Forelimb muscle (tissue), 1 donor: ENCODE measurements at places on chromosomes 12 and 14. TPM values are rescaled to one million over a fixed set of nuclear protein-coding genes. Genes with fewer than 3 reads are reported as not detected.

The FGF23 gene
- polyA plus RNA-seq = 0.19 TPM

The TRPV4 gene
- 0.75 TPM for polyA plus RNA-seq

The IAPP gene
- not detected for polyA plus RNA-seq

The OR6C2 gene
- not detected for polyA plus RNA-seq

The CCDC175 gene
- not detected for polyA plus RNA-seq

The HOXC11 gene
- not detected for polyA plus RNA-seq

The SLC6A13 gene
- 3.1 TPM for polyA plus RNA-seq

The EMP1 gene
- polyA plus RNA-seq = 117 TPM

The RERG gene
- 4.7 TPM for polyA plus RNA-seq

The RTN1 gene
- polyA plus RNA-seq = 1.5 TPM

The SLC25A47 gene
- 0.10 TPM for polyA plus RNA-seq

The C14orf39 gene
- 1.8 TPM for polyA plus RNA-seq

The ARPC3 gene
- 120 TPM for polyA plus RNA-seq

GRCh38 chr12:126950266-126950665, 1316.7 kb upstream of the TMEM132C start:
- no peak for DNase-seq

DNA sequence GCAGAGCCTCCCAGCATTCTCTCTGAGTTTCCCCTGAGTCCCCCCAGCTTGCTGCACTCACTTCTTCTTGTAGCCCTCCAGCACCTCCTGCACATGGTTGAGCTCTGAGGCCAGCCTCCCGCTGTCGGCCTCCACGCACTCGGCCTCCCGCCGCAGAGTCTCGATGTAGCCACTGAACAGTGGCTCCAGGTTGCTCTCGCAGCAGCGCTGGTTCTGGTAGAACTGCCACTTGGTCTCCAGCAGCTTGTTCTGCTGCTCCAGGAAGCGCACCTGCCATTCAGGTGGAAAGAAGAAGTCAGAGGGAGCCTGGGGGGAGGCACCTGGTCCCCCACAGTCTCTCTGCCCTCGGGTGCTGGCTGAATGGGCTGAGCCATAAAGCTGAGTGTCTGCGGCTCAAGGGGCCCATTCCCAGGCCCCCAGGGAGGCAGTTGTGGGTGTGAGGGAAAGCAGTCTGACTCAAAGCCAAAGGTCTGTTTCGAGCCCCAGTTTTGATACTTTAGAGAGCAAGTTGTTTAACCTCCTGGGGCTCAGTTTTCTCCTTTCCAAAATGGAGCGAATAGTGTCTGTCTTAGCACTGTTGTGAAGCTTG, 2.3 kb downstream of the KRT85 start:
- no peak for DNase-seq

GRCh38 chr14:55356913-55357312, 54.7 kb downstream of the ATG14 start:
- no peak for DNase-seq

DNA sequence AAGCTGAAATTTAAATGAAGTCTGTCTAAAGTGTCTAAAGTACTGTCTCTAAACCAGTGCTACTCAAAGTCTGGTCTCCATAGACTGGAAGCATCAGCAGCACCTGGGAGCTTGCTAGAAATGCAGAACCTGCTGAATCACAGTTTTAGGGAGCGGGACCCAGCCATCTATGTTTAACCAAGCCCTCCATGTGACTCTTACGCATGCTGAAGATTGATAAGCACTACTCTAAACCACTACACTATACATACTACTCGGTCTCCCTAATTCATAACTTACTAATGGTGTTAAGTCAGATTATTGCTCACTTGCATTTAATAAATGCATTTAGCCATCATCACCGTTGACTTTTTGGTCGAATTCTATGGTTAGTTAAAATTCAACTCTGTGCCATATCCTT, 88.8 kb downstream of the SLC25A21 start:
- no peak for DNase-seq

- no peak for DNase-seq
Observed at GRCh38 chr12:23211384-23212320, 586.7 kb downstream of the ETNK1 start.

DNA sequence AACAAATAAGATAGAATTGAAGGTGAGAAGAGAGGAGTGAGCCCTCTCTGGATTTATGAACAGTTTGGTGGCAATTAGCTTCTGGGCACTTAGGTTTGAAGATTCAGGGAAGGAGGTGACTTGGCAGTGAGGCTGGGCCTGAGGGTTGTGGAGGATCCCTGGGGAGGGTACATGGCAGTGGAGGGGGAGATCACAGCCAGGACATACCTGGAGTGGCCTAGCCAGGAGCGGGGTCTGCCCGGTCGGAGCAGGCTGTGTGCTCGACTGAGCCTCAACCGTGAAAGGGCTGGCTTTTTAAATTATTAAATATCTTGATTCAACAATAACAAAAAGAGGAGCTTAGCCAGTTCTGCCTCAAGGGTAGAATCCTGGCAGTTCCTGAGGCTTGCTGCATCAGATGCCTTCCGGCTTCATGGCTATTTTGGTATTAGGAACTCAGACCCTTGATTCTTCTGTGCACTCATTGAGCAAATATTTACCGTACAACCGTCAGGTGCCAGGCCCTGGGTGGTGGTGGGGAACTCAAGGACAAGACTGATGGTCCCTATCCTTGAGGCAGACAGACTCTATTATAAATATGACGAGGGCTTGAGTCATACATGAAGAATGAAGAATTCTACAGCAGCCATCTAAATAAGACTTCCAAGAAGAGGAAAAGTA, 73.4 kb downstream of the SPTB start:
- no peak for DNase-seq

DNA sequence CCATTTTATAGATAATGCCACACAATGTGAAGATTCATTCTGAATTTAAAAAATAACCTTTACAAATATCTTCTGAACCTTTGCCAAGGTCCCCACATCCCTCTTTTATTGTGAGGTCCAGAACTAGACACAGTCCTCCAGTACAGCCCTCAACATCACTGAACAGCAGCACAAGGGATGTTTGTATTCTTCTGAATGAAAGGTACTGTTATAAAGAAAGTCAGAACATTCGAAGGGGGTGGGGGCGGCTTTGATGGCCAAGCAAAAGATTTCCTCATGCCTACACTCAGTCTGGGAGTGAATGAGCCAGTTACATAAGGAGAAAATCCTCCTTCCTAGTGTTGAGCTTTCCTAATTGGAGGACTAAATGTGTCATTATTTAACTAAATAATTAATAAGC, 77.3 kb downstream of the PPM1A start:
- no peak for DNase-seq

GRCh38 chr12:104521731-104522130, 65.0 kb downstream of the CHST11 start:
- no peak for DNase-seq

DNA sequence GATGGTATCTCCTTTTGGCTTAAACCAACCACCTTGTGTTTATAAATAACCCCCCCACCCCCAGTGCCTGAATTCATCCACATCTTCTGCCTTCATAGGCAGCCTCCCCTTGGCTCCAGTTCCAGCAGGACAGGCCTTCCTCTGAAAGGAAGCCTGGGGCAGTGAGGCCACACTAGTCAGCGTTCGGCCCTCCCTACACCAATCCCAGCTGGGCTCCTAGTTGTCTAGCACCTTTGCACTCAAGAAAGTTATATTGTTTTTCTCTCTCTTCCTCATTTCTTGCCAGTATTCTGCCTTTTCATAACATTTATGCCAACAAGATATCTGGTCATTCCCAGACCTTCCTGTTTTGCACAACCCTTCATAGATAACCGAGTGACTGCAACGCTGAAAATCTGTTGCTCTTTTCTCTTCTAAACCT, 73.1 kb upstream of the ACTN1 start:
- DNase-seq = no peak

DNA sequence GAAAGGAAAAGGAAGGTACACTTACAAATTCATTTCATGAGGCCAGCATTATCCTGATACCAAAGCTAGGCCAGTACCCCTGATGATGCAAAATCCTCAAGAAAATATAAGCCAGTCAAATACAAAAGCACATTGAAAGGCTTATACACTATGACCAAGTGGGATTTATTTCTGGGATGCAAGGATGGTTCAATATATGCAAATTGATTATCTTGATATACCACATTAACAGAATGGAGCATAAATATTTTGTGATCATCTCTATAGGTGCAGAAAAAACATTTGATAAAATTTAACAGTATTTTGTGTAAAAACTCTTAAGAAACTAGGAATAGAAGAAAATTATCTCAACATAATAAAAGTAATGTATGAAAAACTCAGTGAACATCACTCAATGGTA, 97.0 kb upstream of the BCAT1 start:
- DNase-seq = no peak

DNA sequence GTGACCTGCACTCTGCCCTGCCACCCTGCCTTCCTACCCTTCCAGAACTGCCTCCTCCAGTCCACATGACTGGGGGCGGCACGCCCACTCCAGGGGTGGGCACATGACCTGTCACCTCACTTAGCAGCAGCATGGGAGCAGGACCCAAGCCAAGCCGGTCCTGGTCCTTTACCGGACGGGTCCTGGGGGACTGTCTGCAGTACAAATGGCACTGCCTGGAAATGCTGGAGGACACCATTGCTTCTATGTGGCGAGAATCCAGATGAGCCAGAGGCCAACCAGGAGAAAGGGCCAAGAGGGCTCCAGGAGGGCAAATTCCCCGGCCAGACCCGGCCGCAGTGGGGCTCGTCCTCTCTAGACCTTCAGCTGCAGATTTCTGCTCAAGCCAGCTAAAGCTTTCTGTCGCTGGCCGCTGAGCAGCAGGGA, 33.1 kb downstream of the ITPK1 start:
- no peak for DNase-seq

DNA sequence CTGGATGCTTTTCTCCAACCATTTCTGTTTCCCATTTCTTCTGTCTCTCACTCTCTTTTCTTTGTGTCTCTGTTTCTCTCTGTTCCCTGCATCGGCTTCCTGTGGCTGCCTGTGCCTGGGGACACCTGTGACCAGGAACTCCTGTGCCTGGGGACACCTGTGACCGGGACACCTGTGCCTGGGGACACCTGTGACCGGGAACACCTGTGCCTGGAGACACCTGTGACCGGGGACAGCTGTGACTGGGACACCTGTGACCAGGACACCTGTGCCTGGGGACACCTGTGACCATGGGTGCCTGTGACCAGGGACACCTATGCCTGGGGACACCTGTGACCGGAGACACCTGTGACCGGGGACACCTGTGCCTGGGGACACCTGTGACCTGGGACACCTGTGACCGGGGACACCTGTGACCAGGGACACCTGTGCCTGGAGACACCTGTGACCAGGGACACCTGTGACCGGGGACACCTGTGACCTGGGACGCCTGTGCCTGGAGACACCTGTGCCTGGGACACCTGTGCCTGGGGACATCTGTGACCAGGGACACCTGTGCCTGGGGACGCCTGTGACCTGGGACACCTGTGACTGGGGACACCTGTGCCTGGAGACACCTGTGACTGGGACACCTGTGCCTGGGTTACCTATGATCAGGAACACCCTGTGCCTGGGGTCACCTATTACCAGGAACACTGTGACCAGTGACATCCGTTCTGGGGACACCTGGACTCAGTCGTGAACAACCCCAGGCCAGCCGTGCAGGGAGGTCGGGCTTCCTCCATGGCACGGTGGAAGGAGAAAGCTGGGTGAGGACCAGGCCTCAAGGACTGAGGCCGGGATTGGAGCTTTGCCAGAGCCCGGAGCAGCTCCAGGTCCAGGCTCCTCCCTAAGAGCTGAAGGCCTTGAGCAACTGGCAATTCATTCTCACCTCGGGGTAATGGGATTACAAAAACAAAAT, 23.4 kb upstream of the FBRSL1 start:
- no peak for DNase-seq

DNA sequence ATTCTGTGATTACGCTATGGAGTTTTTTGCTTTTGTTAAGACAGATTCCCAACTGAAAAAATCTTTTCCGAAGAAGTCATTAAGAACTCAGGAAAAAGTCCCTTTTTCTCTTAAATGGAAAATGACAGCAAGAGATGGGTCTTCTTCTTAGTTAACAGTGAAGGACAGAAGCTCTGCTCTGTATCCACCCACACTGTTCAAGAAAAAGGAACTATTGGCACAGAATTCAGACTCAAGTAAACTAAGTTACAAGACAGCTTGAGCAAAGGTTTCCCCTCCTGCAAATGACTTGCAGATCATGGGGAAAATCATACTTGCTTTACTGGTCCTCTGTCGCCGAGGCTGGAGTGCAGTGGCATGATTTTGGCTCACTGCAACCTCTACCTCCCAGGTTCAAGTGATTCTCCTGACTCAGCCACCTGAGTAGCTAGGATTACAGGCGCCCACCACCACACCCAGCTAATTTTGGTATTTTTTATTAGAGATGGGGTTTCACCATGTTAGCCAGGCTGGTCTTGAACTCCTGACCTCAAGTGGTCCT, 137.1 kb upstream of the AEBP2 start:
- no peak for DNase-seq

GRCh38 chr14:92644171-92644969, 104.1 kb downstream of the LGMN start:
- DNase-seq = no peak

DNA sequence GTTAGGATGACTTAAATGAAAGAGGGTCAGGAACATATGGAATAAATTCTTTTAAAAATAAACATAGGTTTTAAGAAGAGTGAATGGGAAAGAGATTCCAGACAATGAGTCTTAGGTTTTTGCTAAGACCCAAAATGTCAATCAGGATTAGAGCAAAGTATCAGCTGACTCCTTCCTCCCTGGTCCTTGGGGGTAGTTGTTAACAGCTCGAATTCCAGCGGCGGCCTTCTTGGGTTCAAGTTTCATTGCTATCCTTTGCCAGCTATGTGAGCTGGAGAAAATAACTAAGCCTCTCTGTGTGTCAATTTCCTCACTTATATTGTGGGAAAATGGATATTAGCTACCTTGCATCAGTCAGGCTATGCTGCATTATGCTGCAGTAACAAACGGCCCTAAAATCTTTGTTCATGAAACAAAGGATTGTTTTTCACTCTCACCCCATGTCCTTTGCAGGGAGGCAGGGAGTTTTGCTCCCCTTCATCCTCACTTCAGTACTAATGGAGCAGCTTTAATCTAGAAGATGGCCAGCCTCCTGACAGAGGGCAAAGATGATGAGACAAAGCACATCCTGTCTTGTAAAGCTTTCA, 83.8 kb upstream of the RFLNA start:
- no peak for DNase-seq

DNA sequence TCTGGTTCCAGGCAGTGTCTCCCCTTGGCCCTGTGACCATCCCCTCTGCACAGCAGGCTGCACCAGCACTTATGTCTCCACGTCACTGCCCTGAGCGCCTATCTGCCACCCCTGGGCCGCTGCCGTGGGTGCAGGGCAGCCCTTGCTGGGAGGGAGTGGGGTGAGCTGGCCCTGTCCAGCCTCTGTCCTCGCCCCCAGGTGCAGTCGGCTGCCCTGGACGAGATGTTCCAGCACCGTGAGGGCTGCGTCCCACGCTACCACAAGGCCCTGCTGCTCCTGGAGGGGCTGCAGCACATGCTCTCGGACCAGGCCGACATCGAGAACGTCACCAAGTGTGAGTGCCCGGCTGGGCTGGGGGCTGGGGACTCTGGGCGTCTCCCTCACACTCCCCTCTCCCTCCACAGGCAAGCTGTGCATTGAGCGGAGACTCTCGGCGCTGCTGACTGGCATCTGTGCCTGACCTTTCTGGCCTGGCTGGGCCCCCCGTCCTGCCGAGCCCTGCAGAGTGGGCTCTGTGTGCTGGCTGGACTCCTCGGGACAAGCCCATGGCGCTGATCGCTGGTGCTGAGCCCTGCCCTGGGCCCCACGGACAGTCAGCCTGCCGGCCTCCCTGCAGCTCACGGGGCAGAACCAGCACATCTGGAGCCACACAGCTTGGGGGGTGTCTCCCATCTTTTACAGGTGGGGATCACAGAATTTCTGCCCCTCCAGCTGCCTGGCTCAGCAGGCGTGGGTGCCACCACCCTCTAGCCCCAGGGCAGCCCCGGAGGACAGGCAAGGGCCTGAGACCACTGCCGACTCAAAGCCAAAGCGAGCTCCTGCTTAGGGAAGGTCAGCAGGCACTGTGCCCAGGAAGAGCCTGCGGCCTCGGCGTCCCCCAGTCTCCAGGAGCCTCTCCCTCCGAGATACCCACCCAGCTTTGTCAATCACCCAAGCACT, 7.9 kb upstream of the PUS1 start:
- no peak for DNase-seq
